Endothelial cell (in vitro differentiated cells): ENCODE measurements at places on chromosomes 2 and 18. TPM values are rescaled to one million over a fixed set of nuclear protein-coding genes. Genes with fewer than 3 reads are reported as not detected.
A peak's percentile ranks its signal among the peaks of the same experiment; 100 is the strongest.

The VWC2L gene
- not detected for total RNA-seq

The GTF2A1L gene
- total RNA-seq: not detected

The KLHL41 gene
- total RNA-seq: 0.10 TPM

GRCh38 chr2:201343559-201343958 lies 13.6 kb downstream of the FLACC1 start:
- H3K4me3 ChIP-seq: no peak overlapping the region
- DNase-seq: no peak
- H3K27ac ChIP-seq: no peak overlapping the region
- H3K27me3 ChIP-seq: peaks cover 5% of the 10 kb centered on the region

GRCh38 chr2:75130171-75130570 lies 69.1 kb downstream of the TACR1 start:
- no peaks in the 10 kb centered on the region for H3K27me3 ChIP-seq
- H3K36me3 ChIP-seq: no peaks in the 10 kb centered on the region
- no peak overlapping the region for H3K4me3 ChIP-seq
- DNase-seq: peak; percentile 16
- H3K4me1 ChIP-seq: peaks cover 9% of the 10 kb centered on the region
- no peak overlapping the region for H3K27ac ChIP-seq

GRCh38 chr2:38652431-38653273 lies 13.3 kb upstream of the GALM start:
- no peak overlapping the region for H3K4me3 ChIP-seq
- H3K36me3 ChIP-seq: no peaks in the 10 kb centered on the region
- no peak for DNase-seq
- H3K27ac ChIP-seq: no peak overlapping the region
- peaks cover 4% of the 10 kb centered on the region for H3K27me3 ChIP-seq

- peaks cover 9% of the 10 kb centered on the region for H3K4me1 ChIP-seq
- H3K4me3 ChIP-seq: no peak overlapping the region
- peaks cover 4% of the 10 kb centered on the region for H3K27me3 ChIP-seq
- peaks cover 6% of the 10 kb centered on the region for H3K36me3 ChIP-seq
- no peak overlapping the region for H3K27ac ChIP-seq
These were observed 331.7 kb downstream of the GBX2 start for GRCh38 chr2:235836491-235836911.

DNA sequence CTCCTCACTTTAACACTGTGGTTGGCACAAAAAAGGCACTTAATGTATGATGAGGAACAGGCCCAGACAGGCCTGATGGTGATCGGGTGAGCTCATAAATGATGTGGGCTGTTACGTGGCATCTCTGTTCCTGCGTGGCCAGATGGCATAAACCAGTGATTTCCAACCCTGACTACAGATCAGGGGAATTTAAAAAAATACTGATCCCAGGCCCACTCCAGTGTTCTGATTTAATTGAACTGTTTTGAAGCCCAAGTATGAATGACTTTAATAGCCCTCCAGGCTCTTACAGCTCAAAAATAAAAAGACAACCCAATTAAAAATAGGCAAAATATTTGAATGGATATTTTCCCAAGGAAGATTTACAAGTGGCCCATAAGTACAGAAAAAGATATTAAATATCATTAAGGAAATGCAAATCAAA lies 48.2 kb downstream of the LIPG start:
- H3K36me3 ChIP-seq: peaks cover 4% of the 10 kb centered on the region
- no peak overlapping the region for H3K27ac ChIP-seq
- no peak for DNase-seq
- peaks cover 3% of the 10 kb centered on the region for H3K27me3 ChIP-seq
- H3K4me3 ChIP-seq: no peak overlapping the region

DNA sequence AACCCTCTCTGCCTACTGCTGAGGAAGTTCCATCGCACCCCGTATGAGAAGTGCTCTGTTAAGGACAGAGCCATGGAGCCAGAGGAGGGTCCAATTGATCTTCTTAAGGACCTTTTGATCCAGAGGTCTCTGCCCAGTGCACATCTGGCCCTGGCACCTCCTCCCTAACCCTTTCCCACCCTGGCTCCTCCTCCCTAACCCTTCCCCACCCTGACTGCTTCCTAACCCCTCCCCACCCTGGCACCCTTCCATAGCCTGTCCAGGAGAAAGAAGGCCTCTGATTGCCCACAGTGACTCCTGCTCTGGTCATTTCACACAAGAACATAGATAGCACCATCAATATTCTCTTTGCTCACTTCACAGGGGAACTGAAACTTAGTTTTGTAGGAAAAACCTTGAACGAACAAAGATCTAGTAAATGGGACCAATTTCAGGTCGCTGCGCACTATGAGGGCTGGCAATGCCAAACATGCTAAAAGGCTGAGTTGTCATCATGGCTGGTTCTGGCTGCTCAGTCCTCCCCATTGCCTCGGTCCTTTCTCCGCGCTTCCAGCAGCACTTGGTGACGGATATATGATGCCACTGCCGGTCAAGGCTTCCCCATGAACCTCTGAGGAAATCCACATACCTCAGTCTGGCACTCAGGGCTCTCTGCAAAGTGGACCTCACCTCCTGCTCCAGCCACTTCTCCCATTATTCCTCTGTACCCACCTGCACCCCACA lies 49.2 kb downstream of the PKDCC start:
- peaks cover 19% of the 10 kb centered on the region for H3K4me1 ChIP-seq
- H3K36me3 ChIP-seq: peaks cover 8% of the 10 kb centered on the region
- no peak overlapping the region for H3K27ac ChIP-seq

DNA sequence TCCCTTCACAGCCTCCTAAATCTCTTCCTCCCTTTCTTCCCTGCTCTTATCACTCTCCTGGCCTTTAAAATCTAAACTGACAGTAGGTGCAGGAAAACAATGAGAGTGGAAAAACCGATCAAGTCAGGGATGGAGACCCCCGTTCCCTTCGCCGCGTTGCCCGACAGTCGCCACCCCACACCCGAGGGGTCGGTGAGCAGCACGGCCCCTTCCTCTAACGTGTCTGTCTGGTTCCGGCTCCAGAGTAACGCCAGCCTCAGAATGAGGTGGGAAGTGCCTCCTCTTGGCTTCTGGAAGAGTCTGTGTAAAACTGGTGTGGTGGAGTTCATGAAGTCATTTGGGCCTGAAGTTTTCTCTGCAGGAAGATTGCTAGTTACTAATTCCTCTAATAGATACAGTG lies 138.6 kb downstream of the NFATC1 start:
- H3K4me1 ChIP-seq: peaks cover 8% of the 10 kb centered on the region
- H3K27ac ChIP-seq: no peak overlapping the region
- no peak for DNase-seq
- peaks cover 15% of the 10 kb centered on the region for H3K36me3 ChIP-seq
- peaks cover 12% of the 10 kb centered on the region for H3K27me3 ChIP-seq
- H3K4me3 ChIP-seq: no peak overlapping the region

DNA sequence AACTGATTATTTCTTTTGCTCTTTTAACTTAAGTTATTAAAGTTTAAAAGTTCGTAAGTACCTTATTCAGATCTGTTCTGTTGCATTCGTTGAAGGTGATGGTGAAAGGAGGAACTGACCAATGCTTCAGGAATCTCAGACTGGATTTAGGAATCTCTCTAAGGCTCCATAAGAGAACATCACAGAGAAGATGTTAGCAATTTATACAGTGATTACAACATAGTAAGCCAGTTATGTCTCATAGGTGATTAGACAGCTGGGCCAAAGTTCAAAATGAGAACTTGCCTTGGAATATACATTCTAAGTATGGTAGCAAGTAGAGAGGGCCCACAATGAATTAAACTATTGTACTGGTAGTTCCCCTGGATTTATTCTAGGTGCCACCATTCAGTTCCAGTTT lies 3.2 kb downstream of the MARS2 start:
- peaks cover 4% of the 10 kb centered on the region for H3K27me3 ChIP-seq
- peaks cover 6% of the 10 kb centered on the region for H3K36me3 ChIP-seq
- H3K27ac ChIP-seq: no peak overlapping the region
- H3K4me3 ChIP-seq: peak overlapping the region; percentile 81
- H3K4me1 ChIP-seq: peaks cover 50% of the 10 kb centered on the region

GRCh38 chr2:106599540-106599939 lies 112.4 kb downstream of the CD8B2 start:
- no peak overlapping the region for H3K4me3 ChIP-seq
- H3K27ac ChIP-seq: no peak overlapping the region
- H3K27me3 ChIP-seq: no peaks in the 10 kb centered on the region
- H3K36me3 ChIP-seq: no peaks in the 10 kb centered on the region
- no peak for DNase-seq

GRCh38 chr18:71209944-71210343 lies 921.1 kb downstream of the SOCS6 start:
- H3K27ac ChIP-seq: no peak overlapping the region
- H3K4me1 ChIP-seq: no peaks in the 10 kb centered on the region
- H3K36me3 ChIP-seq: peaks cover 9% of the 10 kb centered on the region
- no peak for DNase-seq
- H3K4me3 ChIP-seq: no peak overlapping the region

The SERPINB11 gene
- total RNA-seq: not detected

- no peak for DNase-seq
- H3K27me3 ChIP-seq: peaks cover 5% of the 10 kb centered on the region
- no peaks in the 10 kb centered on the region for H3K36me3 ChIP-seq
- no peak overlapping the region for H3K4me3 ChIP-seq
- peaks cover 40% of the 10 kb centered on the region for H3K4me1 ChIP-seq
- H3K27ac ChIP-seq: no peak overlapping the region
These were observed 2116.2 kb upstream of the PIK3C3 start for GRCh38 chr18:39838831-39839230.

DNA sequence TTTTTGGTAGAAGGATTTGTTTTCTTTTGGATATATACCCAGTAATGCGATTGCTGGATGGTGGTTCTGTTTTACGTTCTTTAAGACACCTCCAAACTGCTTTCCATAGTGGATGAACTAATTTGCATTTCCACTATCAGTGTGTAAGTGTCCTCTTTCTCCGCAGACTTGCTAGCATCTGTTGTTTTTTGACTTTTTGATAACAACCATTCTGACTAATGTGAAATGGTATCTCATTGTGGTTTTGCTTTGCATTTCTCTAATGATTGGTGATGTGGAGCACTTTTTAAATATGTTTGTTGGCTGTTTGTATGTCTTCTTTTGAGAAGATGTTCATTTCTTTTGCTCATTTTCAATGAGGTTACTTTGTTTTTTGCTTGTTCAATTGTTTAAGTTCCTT lies 260.9 kb upstream of the CWC22 start:
- H3K27ac ChIP-seq: no peak overlapping the region
- peaks cover 4% of the 10 kb centered on the region for H3K27me3 ChIP-seq
- no peak for DNase-seq
- H3K4me3 ChIP-seq: no peak overlapping the region
- no peaks in the 10 kb centered on the region for H3K36me3 ChIP-seq
- no peaks in the 10 kb centered on the region for H3K4me1 ChIP-seq

The TET3 gene
- 23.0 TPM for total RNA-seq
